ENCODE measurements at places on chromosomes 1 and 21. TPM values are rescaled to one million over a fixed set of nuclear protein-coding genes. Genes with fewer than 3 reads are reported as not detected.

Gene GPR161
- 12.9 TPM for total RNA-seq

Gene CFAP107
- total RNA-seq: 0.12 TPM

Gene SLAMF9
- total RNA-seq: not detected

Gene ITLN2
- total RNA-seq: not detected

Gene NBPF10
- total RNA-seq: 5.4 TPM

Gene ORC1
- 3.4 TPM for total RNA-seq

Gene S100A7
- not detected for total RNA-seq

Gene RORC
- total RNA-seq: not detected

Gene KIF26B
- total RNA-seq: 24.1 TPM

Gene C1QTNF12
- total RNA-seq: 2.0 TPM

Gene SERBP1
- 333 TPM for total RNA-seq

Gene CD34
- not detected for total RNA-seq

Gene LINGO4
- under 0.01 TPM for total RNA-seq

Gene RCSD1
- not detected for total RNA-seq

Gene DNAJC11
- total RNA-seq: 28.9 TPM

Gene MAP3K21
- 1.7 TPM for total RNA-seq

Gene HSF2BP
- 1.00 TPM for total RNA-seq

Gene SPTA1
- not detected for total RNA-seq

Gene HDAC1
- 88.9 TPM for total RNA-seq

Gene SPRR3
- total RNA-seq: not detected

Gene STYXL2
- total RNA-seq: not detected

Gene REN
- 0.77 TPM for total RNA-seq

Gene CLCA1
- under 0.01 TPM for total RNA-seq

Gene CAPN9
- total RNA-seq: not detected

Gene PAX7
- not detected for total RNA-seq

Gene C8B
- total RNA-seq: not detected

Gene CSTB
- 8.7 TPM for total RNA-seq

Gene AKNAD1
- not detected for total RNA-seq

Gene SPRR2E
- not detected for total RNA-seq

Gene PTAFR
- 0.33 TPM for total RNA-seq

All from uterine smooth muscle cell (primary cell).